ENCODE measurements at places on chromosomes 12 and 14. TPM values are rescaled to one million over a fixed set of nuclear protein-coding genes. Genes with fewer than 3 reads are reported as not detected.
A peak's percentile ranks its signal among the peaks of the same experiment; 100 is the strongest.

The AICDA gene
- not detected for total RNA-seq

The INF2 gene
- 19.2 TPM for total RNA-seq

The SMCO3 gene
- not detected for total RNA-seq

The RHEBL1 gene
- total RNA-seq = 28.9 TPM

DNA sequence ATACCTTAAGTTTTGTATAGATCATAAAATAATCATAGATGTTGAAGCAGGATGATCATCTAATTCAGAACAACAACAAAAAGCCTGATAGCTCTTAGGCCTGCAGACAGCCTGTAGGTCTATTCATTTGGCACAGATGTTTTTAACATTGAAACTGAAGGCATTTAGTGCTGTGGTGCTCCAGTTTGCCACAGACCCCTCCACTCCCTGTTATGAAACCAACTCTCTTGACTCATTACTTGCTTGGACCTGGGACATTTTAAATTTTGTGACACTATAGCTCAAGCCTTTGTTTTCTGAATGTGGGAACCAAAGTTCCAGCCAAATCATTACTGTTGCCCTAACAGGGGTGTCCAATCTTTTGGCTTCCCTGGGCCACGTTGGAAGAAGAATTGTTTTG is 9.1 kb downstream of the PRKCH start:
- DNase-seq = peak; percentile 72

GRCh38 chr12:79347866-79348265 is 342.9 kb downstream of the PAWR start:
- DNase-seq = no peak

The LTBR gene
- total RNA-seq = 3.9 TPM

The ZFHX2 gene
- 2.8 TPM for total RNA-seq

Data from natural killer cell treated with Interleukin-12 subunit alpha and Interleukin-12 subunit beta and Interleukin-15 and Interleukin-18, amount 100 ng/mL, for 72 hours (primary cell).